ENCODE measurements at places on chromosomes 4 and X.

- DNase-seq, result no peak
Observed at GRCh38 chr4:2702361-2702760, 53.8 kb downstream of the TNIP2 start.

DNA sequence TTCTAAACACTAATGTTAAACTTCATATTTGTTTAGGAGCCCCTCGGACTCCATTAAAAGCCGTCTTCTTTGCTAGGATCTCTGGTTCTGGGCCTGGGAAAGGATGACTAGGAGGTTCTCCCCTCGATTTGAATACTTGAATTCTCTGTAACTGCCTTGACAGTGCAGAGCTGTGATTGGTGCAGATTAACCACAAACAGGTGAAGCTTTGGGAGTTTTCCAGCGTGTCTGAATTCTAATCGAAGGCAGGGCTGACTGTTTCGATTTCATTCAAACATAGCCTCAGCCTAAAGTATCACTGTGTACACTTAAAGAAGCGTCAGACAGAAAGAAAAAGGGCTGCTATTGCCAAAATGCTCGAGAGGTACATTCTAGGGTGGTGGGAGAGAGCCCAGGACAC is 29.0 kb downstream of the TFDP3 start:
- DNase-seq, result no peak

DNA sequence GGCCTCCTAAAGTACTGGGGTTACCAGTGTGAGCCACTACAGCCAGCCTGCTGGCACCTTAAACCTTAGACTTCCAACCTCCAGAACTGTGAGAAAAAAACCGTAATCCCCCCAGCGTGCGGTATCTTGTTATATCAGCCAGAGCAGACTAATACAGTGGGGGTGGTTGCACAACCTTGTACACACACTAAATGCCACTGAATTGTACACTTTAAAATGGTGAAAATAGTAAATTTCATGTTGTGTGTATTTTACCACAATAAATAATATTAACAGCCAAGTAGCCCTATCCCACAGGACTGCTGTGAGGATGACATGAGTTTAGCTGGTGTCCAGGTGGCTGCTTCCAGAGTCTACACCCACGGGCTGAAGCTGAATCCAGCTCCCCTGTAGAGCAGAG is 38.8 kb downstream of the ZBTB49 start:
- DNase-seq, result no peak

DNA sequence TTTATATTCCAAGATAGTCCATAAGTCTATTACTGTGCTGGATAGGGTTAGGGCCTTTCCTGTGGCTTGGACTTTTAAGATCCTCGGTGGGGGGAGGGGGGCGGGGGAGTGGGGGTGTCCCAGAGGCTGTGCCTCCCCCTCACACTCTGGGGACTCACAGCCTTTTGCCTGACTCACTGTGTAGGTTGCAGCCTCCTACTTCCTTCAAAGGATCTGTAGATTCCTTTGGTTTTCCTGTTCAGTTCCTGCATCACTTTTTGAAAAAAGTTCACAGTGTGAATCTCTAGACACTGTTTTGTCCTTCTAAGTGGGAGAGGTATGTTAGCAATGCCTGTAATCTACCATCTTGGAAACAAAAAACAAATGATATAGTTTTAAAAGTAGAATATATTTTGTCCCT is 999.9 kb downstream of the GLUD2 start:
- no peak for DNase-seq

- DNase-seq, result no peak
Observed at GRCh38 chrX:7647831-7648230, 195.1 kb upstream of the VCX start.

DNA sequence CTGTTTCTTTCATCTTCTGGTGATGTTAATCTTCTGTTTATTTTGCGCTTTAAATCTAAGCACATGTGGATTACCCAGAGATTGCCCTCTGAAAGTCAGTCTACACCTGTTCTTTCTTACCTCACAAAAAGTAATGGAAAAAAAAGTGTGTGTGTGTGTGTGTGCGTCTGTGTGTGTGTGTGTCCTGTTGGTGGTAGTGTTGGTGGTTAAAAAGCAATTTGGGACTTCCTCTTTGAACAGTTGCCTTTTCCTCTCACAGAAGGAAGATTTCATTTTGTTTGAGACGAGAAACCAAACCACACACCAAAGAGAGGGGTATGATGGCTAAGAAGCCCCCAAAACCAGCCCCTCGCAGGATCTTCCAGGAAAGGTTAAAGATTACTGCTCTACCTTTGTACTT is at the start of gene STAP1:
STAP1 (plus strand) TSS at position 235 of the 400 bp plus-strand sequence; CDS start at position 318, 83 bp downstream.
- no peak for DNase-seq

DNA sequence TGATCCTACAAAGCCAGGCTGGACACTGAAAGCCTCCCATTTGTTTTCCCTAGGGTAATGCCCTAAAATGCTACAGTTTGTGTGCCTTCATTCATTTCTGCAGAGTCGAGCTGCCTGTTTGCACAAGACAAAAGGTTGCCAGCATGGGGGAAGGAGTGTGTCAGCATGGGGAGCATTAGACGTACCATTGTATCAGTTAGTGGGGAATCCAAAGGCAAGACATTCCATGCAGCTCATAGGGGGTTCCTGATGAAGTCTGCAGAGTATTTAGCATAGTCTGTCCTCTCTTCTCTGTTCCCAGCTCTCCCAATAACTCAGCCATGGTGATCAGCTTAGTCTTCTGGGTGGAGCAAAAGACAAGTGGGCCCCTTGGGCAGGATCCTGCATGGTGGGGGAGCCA is 276.9 kb upstream of the PCDH7 start:
- no peak for DNase-seq

DNA sequence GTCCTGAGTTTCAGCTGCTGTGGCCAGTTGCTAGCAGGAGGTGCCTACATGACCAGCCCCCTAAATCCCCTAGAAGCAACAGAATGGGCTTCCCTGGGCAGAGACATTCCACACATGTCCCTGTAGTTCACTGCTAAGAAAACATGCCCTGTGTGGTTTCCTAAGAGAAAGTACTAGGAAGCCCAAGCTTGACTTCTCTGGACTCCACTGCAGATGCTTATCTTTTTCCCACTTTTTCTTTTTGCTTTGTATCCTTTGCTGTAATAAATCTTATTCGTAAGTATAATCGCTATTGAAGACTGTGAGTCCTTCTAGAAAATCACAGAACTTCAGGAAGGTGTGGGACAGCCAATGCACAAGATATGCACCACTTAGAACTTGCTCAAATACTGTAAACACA is 15.6 kb downstream of the RPGR start:
- DNase-seq, result no peak

DNA sequence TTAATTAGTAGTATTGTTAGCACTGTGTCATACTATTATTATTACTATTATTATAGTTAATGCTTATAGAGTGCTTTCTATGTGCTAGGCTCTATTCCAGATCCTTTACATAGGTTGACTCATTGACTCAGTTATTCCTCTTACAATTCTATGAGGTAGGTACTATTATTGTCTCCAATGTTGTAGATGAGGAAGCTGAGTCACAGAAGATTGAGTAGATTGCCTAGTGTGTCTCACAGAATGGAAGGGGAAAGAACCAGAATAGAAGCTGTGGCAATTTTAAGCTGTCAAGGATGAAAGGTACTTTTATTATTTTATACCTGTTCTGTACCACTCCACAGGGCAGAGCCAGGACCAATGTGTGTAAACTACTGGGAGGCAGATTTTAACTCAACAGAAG is 1.9 kb upstream of the TCEAL1 start:
- no peak for DNase-seq

GRCh38 chr4:126364311-126364911 is 1049.7 kb downstream of the FAT4 start:
- DNase-seq, result no peak

GRCh38 chr4:8040607-8041006 is 100.9 kb upstream of the AFAP1 start:
- DNase-seq, result no peak

DNA sequence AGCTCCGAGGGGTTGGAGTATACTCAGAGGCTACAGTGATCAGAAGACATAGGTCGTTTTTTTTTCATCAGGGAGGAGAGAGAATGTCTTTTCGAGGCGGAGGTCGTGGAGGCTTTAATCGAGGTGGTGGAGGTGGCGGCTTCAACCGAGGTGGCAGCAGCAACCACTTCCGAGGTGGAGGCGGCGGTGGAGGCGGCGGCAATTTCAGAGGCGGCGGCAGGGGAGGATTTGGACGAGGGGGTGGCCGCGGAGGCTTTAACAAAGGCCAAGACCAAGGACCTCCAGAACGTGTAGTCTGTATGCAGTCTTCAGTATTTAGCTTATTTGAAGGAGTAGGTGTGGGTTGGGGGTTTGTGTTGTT is 500 bp downstream of the GAR1 start:
- peak; percentile 33 for DNase-seq

DNA sequence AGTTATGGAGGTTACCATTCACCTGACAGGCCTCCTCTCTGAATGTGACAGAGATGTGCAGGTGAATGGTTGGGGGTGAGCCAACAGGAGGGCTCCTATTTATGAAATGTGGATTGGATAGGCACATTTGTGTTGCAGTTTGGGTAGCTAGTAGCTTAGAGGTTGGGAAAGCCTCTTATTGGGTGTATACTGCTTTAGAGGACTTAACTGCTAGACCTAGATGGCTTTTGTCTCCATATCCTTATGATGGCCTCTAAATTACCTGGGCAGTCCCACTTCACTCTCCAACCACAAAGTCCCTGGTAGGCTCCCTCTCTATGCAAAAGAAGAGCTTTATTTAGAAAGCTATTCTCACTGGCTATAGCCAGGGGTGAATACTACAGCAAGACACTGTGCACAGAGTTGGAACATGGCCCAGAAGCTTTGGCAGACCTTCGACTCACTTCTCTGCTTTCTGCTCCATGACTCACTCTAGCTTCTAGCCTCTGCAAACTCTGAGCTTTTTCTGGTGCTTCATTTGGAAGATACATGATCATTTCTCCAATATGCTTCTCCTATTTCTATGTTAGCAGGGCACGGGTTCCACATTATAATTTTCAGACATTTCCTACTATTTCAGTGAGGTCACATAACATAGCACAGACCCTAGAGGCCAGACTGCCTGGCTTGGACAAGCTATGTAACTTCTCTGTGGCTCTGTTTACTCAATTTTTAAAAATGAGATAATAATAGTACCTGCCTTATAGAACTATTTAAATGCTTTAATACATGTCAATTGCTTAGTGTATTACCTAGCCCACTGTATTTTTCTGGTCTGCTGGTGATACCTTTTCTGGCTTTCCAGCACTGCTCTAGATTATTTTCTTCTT is 6.0 kb upstream of the VGLL1 start:
- DNase-seq, result no peak

GRCh38 chrX:70022616-70023015 is 27.1 kb downstream of the AWAT2 start:
- no peak for DNase-seq

DNA sequence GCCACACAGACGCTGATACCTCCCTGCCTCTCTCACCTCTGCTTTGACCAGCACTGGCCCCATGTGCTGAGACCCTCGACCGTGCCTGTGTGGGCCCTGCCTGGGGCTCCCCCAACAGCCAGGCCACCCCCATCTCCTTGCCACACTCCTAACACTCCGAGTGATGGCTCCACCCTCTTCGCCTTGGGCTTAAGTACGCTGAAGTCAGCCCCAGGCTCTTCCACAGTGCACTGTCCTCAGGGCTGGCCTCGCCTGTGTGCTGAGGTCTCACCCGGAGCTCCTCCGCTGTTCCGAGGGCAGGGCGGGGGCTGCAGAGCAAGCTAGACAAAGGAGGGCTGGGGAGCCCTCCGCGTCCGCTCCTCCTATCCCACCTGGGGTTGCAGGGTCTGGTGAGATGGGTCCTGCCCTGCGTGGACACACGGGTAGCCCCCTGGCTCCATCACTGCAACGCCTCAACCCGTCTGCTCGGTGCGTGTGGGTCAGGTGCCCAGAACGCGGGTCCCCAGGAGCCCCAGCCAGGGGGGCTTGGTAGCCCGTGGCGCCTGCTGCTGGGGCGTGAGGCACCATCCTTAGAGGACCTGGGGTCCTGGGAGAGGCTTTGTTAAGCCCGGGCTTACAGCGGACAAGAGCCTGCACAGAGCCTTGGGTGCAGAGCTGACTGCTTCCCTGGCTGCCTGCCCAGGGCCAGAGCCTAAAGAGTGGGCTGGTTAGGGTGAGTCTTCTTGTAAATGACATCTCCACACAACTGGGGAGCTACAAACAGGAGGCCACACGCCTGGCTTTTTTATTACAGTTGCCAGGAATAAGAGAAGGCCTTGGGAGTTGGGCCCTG is 42.6 kb upstream of the NKX1-1 start:
- DNase-seq, result no peak

DNA sequence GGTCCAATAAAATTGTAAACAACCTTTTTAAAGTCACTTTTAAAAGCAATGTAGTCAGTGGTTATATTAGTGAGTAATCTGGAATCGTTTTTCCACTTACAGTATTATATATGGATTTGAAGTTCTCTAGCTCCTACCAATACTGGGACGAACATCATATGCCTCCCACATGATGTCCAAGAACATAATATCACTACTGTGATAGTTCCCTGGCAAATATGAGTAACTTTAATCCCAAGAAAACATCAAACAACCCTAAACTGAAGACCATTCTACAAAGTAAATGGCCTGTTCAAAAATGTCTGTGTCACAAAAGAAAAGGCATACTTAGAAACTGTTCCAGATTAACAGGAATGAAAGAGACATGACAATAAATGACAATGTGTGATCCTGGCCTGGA is 53.6 kb upstream of the FGFBP2 start:
- no peak for DNase-seq

- DNase-seq, result no peak
Observed at GRCh38 chrX:47568656-47569295, 7.8 kb downstream of the ARAF start.

GRCh38 chrX:56812515-56813105 is 83.6 kb downstream of the NBDY start:
- DNase-seq, result no peak

GRCh38 chr4:79082997-79083396 is 143.8 kb upstream of the PAQR3 start:
- DNase-seq, result no peak

- no peak for DNase-seq
Observed at GRCh38 chr4:168362025-168362401, 43.5 kb upstream of the DDX60 start.

DNA sequence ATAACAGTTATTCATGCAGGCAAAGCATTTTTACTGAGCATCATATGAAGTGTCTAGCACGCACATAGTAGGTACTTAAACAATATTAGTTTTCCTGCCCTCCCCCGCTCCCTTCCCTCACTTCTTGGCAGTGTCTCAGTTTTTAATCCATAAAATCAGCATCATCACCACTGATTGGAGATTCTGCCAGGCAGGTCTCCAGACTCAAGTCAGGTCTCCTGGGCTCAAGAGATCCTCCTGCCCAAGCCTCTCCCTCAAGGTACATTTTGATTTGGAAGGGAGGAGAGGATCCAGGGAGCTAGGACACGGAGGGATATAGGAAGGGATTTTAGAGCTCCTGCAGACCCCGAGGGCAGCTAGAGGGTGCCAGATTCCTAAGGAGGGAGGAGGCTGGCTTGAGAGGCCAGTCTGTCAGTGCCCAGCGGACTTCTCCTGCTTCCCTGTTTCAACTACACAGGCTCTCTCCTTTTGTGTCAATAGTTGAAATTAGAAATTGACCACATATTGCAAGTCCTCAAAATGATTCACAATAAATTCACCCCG is 4.4 kb upstream of the FAT1 start:
- no peak for DNase-seq

- no peak for DNase-seq
Observed at GRCh38 chr4:67725132-67725531, 24.2 kb upstream of the UBA6 start.

- DNase-seq, result no peak
Observed at GRCh38 chr4:161714931-161715330, 448.9 kb downstream of the FSTL5 start.
